ENCODE measurements at places on chromosomes 2 and 18.

- peak overlapping the region; percentile 71 for H3K27ac ChIP-seq
- no peaks in the 10 kb centered on the region for H3K36me3 ChIP-seq
- H3K27me3 ChIP-seq: no peaks in the 10 kb centered on the region
- peak overlapping the region; percentile 86 for H3K4me3 ChIP-seq
- peaks cover 12% of the 10 kb centered on the region for H3K4me1 ChIP-seq
- no peak for DNase-seq
Observed at GRCh38 chr2:205686056-205686782, 3.9 kb downstream of the NRP2 start.

GRCh38 chr2:30756971-30757370 lies 50.3 kb downstream of the CAPN13 start:
- no peaks in the 10 kb centered on the region for H3K27me3 ChIP-seq
- no peak overlapping the region for H3K4me3 ChIP-seq
- H3K4me1 ChIP-seq: no peaks in the 10 kb centered on the region
- no peak for DNase-seq
- H3K36me3 ChIP-seq: no peaks in the 10 kb centered on the region

DNA sequence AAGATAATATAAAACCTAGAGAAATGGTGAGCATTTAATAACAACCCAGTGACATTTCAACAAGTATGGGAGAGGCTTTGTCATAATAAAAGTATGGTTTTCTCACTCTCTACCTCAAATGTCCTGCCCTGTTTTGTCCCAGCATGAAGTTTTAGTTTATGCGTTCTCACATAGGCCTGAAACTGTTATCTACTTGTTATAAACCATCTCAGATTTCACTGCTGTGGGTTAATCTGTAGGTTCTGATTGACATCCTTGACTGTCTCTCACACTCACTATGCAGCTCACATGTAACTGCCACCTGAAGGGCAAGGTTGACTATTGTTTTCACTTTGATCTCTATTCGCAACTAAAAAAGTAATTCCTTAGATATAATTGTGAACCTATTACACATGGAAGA lies 44.9 kb downstream of the ZEB2 start:
- H3K4me1 ChIP-seq: peaks cover 3% of the 10 kb centered on the region
- H3K4me3 ChIP-seq: no peak overlapping the region
- no peak for DNase-seq
- no peaks in the 10 kb centered on the region for H3K36me3 ChIP-seq
- no peaks in the 10 kb centered on the region for H3K27me3 ChIP-seq

DNA sequence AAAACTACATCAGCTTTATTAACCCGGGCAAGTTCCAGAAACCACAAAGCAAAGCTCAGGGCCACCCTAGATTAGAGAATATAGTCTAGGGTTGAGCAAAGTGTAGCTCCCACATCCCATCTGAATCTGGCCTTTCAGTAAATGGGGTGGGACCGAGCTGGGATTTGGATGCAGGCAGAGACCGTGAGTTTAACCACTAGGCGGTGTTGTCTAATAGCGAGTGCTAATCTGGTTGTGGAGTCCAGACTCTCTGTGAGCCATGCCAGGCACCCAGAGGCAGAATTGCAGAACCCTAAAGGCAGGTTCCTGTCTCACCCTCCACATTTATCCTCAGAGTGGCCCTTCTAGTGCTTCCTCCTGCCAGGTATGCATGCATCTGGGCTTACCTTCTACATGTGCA lies 435.9 kb downstream of the TSN start:
- no peak overlapping the region for H3K4me3 ChIP-seq
- no peak overlapping the region for H3K27ac ChIP-seq
- H3K36me3 ChIP-seq: no peaks in the 10 kb centered on the region
- H3K27me3 ChIP-seq: no peaks in the 10 kb centered on the region
- H3K4me1 ChIP-seq: no peaks in the 10 kb centered on the region

- H3K36me3 ChIP-seq: no peaks in the 10 kb centered on the region
- no peak for DNase-seq
- no peaks in the 10 kb centered on the region for H3K27me3 ChIP-seq
Observed at GRCh38 chr2:72895154-72895553, 7.9 kb downstream of the SPR start.

- H3K27ac ChIP-seq: no peak overlapping the region
- H3K36me3 ChIP-seq: no peaks in the 10 kb centered on the region
- H3K4me1 ChIP-seq: peaks cover 3% of the 10 kb centered on the region
- DNase-seq: no peak
- no peaks in the 10 kb centered on the region for H3K27me3 ChIP-seq
- no peak overlapping the region for H3K4me3 ChIP-seq
Observed at GRCh38 chr18:13680612-13681011, 45.7 kb downstream of the FAM210A start.

- peak overlapping the region; percentile 48 for H3K4me3 ChIP-seq
- peak; percentile 59 for DNase-seq
- peaks cover 9% of the 10 kb centered on the region for H3K36me3 ChIP-seq
- H3K4me1 ChIP-seq: peaks cover 9% of the 10 kb centered on the region
Observed at GRCh38 chr2:237922641-237923361, 44.0 kb upstream of the UBE2F start.

- no peaks in the 10 kb centered on the region for H3K27me3 ChIP-seq
- peak; percentile 64 for DNase-seq
- no peak overlapping the region for H3K27ac ChIP-seq
- no peaks in the 10 kb centered on the region for H3K36me3 ChIP-seq
- H3K4me1 ChIP-seq: no peaks in the 10 kb centered on the region
Observed at GRCh38 chr2:44479127-44479887, 117.6 kb downstream of the CAMKMT start.

DNA sequence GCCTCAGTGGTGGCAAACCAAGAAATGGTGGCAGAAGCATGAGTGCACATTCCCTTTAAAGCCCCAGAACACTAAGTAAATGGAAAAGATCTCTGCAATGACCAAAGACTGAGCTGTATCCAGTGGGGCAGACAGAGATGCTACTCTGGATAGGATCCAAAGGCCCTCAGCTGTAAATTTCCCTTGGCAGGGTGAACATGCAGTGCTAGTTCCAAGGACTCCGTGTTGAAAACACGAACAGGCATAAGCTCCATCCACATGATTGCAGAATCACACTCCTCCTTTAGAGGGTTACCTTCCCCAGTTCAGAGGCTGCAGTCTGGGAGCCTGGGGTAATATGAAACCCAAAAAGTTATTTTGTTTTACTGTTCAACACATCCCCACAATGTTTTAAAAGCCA lies 98.6 kb upstream of the KLF7 start:
- H3K4me1 ChIP-seq: no peaks in the 10 kb centered on the region
- no peak overlapping the region for H3K27ac ChIP-seq
- no peaks in the 10 kb centered on the region for H3K36me3 ChIP-seq
- no peaks in the 10 kb centered on the region for H3K27me3 ChIP-seq

GRCh38 chr2:124289615-124290014 lies 264.5 kb downstream of the CNTNAP5 start:
- H3K27me3 ChIP-seq: no peaks in the 10 kb centered on the region
- H3K27ac ChIP-seq: no peak overlapping the region
- H3K4me3 ChIP-seq: no peak overlapping the region

- H3K4me1 ChIP-seq: no peaks in the 10 kb centered on the region
- no peak overlapping the region for H3K4me3 ChIP-seq
Observed at GRCh38 chr2:15901095-15901807, 39.1 kb upstream of the MYCN start.

DNA sequence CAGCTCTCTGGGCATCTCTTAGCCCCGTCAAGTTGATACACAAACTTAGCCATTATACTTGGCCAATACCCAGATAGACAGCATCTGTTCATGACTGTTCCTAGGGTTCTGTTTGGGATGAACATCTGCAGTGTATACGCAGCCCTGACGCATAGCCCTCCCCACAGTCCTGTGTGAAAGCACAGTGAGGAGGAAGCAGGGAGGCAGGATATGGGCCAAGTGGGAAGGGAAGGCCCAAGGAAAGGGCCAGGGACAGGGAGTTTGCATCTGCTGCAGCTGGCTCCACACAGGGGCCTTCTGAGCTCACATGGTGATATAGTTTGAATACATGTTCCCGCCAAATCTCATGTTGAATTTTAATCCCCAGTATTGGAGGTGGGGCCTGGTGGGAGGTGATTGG lies 80.2 kb downstream of the CMPK2 start:
- no peaks in the 10 kb centered on the region for H3K27me3 ChIP-seq
- H3K4me3 ChIP-seq: no peak overlapping the region
- no peaks in the 10 kb centered on the region for H3K4me1 ChIP-seq
- DNase-seq: no peak

DNA sequence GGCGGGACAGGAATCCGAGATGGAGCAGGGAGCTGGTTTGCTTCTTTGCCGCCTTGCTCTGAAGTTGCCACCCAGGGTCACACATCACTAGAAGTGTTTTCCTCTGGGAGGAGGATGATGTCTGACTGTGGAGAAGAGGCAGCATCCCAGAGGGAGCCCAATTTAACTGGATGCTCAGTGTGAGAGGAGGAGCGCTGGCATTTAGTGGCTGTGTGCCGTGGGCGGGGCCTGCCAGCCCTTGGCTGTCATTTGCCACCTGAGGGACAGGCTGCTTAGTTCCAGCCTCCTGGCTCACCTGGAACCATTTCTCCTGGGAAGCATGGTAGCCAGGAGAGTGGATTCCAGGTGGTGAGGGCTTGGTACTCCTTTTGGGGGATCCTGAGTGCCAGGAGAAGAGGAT lies 9.6 kb downstream of the B3GNT2 start:
- H3K36me3 ChIP-seq: no peaks in the 10 kb centered on the region
- H3K27ac ChIP-seq: peak overlapping the region; percentile 24
- H3K4me3 ChIP-seq: no peak overlapping the region
- DNase-seq: no peak
- no peaks in the 10 kb centered on the region for H3K27me3 ChIP-seq

DNA sequence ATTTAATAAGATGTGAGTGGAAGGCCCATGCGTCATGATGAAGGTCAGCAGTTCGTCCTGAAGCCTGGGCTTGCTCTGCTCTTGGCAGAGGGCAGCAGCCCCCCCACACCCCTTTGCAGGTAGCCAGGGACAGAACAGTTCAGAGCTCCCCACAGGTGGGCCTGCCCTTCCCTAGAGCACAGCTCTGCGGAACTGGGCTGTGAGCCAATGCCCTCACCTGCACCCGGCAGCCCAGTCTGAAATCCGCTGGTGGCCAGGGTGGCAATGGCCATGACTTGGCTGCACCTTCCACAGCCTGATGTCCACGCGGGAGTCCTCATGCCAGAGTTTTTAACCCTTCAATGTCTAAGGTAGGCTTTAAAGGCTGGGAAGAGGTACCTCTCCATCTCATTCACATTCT lies 136.7 kb downstream of the ACKR3 start:
- H3K36me3 ChIP-seq: no peaks in the 10 kb centered on the region
- no peak overlapping the region for H3K4me3 ChIP-seq
- H3K4me1 ChIP-seq: no peaks in the 10 kb centered on the region
- H3K27me3 ChIP-seq: no peaks in the 10 kb centered on the region

DNA sequence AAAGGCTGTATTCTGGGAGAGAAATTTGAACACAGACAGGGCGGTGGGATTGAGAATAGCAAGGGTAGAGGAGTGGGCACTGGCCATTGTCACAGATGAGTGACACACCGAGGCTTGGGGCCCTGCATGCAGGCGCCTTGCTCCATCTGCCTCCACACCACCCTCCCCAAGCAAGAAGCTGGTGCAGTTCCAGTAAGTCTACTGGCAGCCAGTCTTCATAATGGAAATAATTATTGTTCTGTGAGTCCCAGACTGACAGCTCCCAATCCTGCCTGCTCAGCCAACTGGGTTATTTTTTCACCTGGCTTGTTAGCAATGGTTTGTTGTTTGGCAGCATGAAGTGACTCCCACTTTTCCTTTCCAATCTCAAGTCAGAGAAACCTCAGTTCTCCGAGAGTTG lies 13.0 kb downstream of the TTC32 start:
- no peaks in the 10 kb centered on the region for H3K36me3 ChIP-seq
- H3K27me3 ChIP-seq: no peaks in the 10 kb centered on the region
- no peak for DNase-seq
- H3K4me1 ChIP-seq: no peaks in the 10 kb centered on the region
- peak overlapping the region; percentile 47 for H3K4me3 ChIP-seq

Data from ascending aorta (tissue), 2 donors.